ENCODE measurements at places on chromosomes 6 and 20.

DNA sequence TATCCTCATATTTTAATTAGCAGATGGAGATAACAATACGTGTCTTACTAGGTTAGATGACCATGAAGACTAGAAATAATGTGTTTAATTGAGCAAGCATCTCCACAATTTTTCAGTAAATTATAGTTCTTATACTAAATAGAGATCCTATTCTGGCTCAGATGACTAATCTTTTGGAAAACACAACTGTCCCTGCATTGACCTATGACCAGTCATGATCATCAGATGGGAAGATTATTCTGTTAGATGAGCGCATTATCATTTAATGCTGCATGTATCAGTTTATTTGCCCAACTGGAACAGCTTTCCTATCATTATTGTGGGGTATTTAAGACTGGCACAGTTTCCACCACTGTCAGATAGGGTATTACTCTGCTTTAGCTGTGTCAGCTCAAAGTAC, 185.5 kb downstream of the MOXD1 start:
- H3K27me3 ChIP-seq: no peaks in the 10 kb centered on the region
- DNase-seq: no peak
- no peak overlapping the region for H3K4me3 ChIP-seq
- no peak overlapping the region for H3K27ac ChIP-seq

DNA sequence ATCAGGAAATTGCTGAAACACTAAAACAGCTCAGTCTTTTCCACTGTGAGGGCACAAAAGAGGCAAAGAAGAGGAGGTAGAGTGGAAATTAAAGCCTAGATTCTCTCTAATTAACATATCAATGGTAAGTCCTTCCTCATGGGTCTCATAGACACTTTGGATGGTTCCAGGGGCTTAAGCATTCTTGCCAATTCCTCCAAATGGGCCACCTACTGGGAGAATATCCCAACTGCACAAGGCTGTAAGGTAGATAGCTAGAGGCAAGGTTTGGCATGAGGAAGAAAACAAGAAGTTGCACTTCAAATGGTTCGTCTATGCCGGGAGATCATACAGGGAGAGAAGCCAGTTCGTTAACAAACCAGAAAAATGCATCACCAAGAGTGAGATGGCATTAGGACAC, 107.6 kb upstream of the KHDRBS2 start:
- H3K27ac ChIP-seq: no peak overlapping the region
- DNase-seq: no peak
- no peak overlapping the region for H3K4me3 ChIP-seq
- H3K4me1 ChIP-seq: no peaks in the 10 kb centered on the region
- no peaks in the 10 kb centered on the region for H3K36me3 ChIP-seq

GRCh38 chr6:27078734-27079357, 168.7 kb upstream of the PRSS16 start:
- no peaks in the 10 kb centered on the region for H3K36me3 ChIP-seq
- H3K4me3 ChIP-seq: peak overlapping the region; percentile 45
- peaks cover 7% of the 10 kb centered on the region for H3K27me3 ChIP-seq
- no peak overlapping the region for H3K27ac ChIP-seq

GRCh38 chr6:84462698-84463097, 235.3 kb upstream of the CEP162 start:
- no peaks in the 10 kb centered on the region for H3K4me1 ChIP-seq
- H3K27me3 ChIP-seq: no peaks in the 10 kb centered on the region
- no peak overlapping the region for H3K27ac ChIP-seq
- H3K4me3 ChIP-seq: no peak overlapping the region

DNA sequence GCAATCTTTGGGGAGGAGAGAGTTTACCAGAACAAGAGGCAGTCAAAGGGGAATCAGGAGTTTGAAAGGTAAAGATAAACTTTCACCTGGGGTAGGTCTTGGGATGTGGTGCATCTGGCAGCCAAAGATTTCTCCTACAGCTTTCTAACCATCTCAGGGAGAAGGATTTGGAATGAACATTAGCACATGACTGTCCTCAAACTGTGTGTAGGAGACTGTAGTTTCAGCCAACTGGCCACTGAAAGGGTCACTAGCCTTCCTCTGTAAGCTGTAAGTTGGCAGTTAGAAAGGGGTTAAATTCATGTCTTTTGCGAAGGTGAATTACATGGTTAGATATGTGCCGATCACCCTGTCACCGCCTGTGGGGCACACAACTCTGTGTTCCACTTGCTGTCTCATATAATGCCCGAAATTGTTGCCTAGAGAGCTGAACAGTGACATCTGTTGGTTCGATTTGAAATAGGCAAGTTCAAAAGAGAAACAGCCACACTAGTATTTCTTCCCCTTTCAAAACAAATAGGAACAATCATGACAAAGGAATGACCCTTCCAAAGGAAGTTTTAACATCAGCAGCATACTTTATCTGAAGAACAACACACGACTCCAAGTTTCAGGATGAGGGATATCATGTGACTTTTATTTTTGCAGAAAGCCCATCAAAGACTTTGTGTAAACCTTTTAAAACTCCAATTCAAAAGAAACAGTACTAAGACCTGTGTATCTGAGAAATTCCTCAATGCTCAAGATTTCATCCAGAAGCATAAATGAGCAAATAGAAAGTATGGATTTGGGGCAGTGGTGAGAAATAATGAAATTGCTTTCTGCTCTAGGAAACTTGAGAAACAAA, 1.1 kb upstream of the OPN5 start:
- no peak overlapping the region for H3K27ac ChIP-seq
- H3K4me1 ChIP-seq: no peaks in the 10 kb centered on the region
- H3K36me3 ChIP-seq: no peaks in the 10 kb centered on the region
- no peaks in the 10 kb centered on the region for H3K27me3 ChIP-seq
- no peak for DNase-seq

DNA sequence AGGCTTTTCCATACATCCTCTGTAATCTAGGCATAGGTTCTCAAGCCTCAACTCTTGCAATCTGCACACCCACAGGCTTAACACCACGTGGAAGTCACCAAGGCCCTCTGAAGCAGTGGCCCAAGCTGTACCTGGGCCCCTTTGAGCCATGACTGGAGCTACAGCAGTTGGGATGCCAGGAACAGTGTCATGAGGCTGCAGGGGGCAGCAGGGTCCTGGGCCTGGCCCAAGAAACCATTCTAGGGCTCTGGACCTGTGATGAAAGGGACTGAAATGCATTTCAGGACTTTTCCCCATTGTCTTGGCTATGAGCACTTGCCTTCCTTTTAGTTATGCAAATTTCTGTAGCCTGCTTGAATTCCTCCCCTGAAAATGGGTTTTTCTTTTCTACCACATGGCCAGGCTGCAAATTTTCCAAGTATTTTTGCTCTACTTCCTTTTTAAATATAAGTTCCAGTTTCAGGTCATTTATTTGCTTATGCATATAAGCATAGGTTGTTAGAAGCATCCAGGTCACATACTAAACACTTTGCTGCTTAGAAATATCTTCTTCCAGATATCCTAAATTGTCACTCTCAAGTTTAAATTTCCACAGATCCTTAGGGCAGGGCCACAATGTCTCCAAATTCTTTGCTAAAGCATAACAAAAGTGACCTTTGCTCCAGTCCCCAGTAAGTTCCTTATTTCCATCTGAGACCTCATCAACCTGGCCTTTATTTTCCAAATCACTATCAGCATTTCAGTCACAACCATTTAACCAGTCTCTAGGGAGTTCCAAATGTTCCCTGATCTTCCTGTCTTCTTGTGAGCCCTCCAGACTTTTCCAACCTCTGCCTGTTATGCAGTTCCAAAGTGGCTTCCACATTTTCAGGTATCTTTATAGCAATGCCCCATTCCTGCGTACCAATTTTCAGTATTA, 48.6 kb upstream of the CD2AP start:
- H3K27ac ChIP-seq: no peak overlapping the region
- no peaks in the 10 kb centered on the region for H3K4me1 ChIP-seq
- no peak for DNase-seq
- no peaks in the 10 kb centered on the region for H3K27me3 ChIP-seq

GRCh38 chr6:87483929-87484328, 11.2 kb downstream of the SLC35A1 start:
- H3K4me3 ChIP-seq: no peak overlapping the region
- no peaks in the 10 kb centered on the region for H3K4me1 ChIP-seq
- H3K27me3 ChIP-seq: no peaks in the 10 kb centered on the region
- no peak overlapping the region for H3K27ac ChIP-seq
- H3K36me3 ChIP-seq: peaks cover 9% of the 10 kb centered on the region

GRCh38 chr6:36912586-36912985, 26.8 kb downstream of the C6orf89 start:
- H3K27ac ChIP-seq: peak overlapping the region; percentile 44
- peaks cover 23% of the 10 kb centered on the region for H3K4me1 ChIP-seq
- H3K27me3 ChIP-seq: no peaks in the 10 kb centered on the region
- peak overlapping the region; percentile 32 for H3K4me3 ChIP-seq
- H3K36me3 ChIP-seq: no peaks in the 10 kb centered on the region
- peak; percentile 54 for DNase-seq

- no peak for DNase-seq
- no peak overlapping the region for H3K4me3 ChIP-seq
- peaks cover 38% of the 10 kb centered on the region for H3K36me3 ChIP-seq
- H3K27ac ChIP-seq: no peak overlapping the region
Observed at GRCh38 chr20:63611646-63612045, 15.3 kb downstream of the GMEB2 start.

GRCh38 chr6:15243910-15244619, 1.8 kb upstream of the JARID2 start:
- H3K4me1 ChIP-seq: no peaks in the 10 kb centered on the region
- no peaks in the 10 kb centered on the region for H3K27me3 ChIP-seq
- no peak for DNase-seq
- H3K27ac ChIP-seq: peak overlapping the region; percentile 93
- H3K4me3 ChIP-seq: peak overlapping the region; percentile 93

GRCh38 chr6:170284126-170284773, 6.6 kb downstream of the DLL1 start:
- DNase-seq: no peak
- peaks cover 9% of the 10 kb centered on the region for H3K4me1 ChIP-seq
- peaks cover 8% of the 10 kb centered on the region for H3K36me3 ChIP-seq
- H3K27ac ChIP-seq: no peak overlapping the region
- H3K4me3 ChIP-seq: no peak overlapping the region
- peaks cover 6% of the 10 kb centered on the region for H3K27me3 ChIP-seq

DNA sequence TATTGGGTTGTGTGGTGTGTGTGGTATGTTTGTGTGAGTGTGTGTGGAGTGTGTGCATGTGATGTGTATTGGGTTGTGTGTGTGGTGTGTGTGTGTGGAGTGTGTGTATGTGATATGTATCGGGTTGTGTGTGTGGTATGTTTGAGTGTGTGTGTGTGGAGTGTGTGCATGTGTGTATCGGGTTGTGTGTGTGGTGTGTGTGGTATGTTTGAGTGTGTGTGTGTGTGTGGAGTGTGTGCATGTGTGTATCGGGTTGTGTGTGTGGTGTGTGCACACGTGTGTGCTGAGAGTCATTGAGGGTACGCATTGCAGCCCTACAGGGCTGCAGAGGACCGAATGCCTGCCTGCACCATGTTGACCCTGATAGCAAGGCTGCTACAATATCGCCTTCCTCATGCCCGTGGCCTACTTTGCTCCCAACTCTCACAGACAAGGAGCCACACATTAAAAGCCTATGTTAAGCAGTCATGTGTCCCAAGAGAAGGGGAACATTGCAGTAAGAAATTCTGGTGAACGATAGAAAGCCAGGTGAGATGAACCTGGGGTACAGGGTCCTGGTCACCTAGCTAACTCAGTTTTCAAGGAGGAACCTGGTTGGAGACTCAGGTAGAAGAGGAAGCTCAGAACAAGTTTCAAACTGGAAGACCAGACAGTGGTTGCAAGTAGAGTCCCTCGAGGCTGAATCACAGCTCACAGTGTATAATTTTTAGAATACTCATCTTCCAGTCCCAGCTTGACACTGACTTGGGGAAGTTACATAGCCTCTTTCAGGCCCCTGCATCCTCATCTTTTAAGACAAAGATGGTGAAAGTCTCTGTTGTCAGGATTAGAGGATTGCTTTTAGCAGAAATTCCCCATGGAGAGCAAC, 45.7 kb upstream of the TMEM170B start:
- no peaks in the 10 kb centered on the region for H3K27me3 ChIP-seq
- H3K4me3 ChIP-seq: no peak overlapping the region
- H3K36me3 ChIP-seq: no peaks in the 10 kb centered on the region
- no peak for DNase-seq
- no peak overlapping the region for H3K27ac ChIP-seq

DNA sequence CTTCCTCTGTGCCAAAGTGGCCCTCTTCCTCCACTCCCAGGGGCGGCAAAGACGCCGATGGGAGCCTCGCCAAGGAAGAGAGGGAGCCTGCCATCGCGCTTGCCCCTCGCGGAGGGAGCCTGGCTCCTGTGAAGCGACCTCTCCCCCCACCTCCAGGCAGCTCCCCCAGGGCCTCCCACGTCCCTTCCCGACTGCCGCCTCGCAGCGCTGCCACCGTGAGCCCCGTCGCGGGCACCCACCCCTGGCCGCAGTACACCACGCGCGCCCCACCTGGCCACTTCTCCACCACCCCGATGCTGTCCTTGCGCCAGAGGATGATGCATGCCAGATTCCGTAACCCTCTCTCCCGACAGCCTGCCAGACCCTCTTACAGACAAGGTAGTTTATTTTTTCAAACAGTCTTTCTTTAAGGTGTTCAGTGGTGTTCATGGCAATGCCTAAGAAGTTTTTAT, 64.9 kb downstream of the FNDC1 start:
- H3K27me3 ChIP-seq: no peaks in the 10 kb centered on the region
- no peak for DNase-seq
- no peaks in the 10 kb centered on the region for H3K36me3 ChIP-seq
- no peaks in the 10 kb centered on the region for H3K4me1 ChIP-seq

GRCh38 chr6:7073821-7074525, 33.8 kb upstream of the RREB1 start:
- DNase-seq: peak; percentile 58
- peaks cover 4% of the 10 kb centered on the region for H3K4me1 ChIP-seq
- no peaks in the 10 kb centered on the region for H3K27me3 ChIP-seq
- H3K36me3 ChIP-seq: no peaks in the 10 kb centered on the region

- no peak overlapping the region for H3K4me3 ChIP-seq
- H3K36me3 ChIP-seq: no peaks in the 10 kb centered on the region
- no peak overlapping the region for H3K27ac ChIP-seq
- no peaks in the 10 kb centered on the region for H3K27me3 ChIP-seq
- no peaks in the 10 kb centered on the region for H3K4me1 ChIP-seq
Observed at GRCh38 chr20:24842918-24843715, 106.0 kb upstream of the CST7 start.

DNA sequence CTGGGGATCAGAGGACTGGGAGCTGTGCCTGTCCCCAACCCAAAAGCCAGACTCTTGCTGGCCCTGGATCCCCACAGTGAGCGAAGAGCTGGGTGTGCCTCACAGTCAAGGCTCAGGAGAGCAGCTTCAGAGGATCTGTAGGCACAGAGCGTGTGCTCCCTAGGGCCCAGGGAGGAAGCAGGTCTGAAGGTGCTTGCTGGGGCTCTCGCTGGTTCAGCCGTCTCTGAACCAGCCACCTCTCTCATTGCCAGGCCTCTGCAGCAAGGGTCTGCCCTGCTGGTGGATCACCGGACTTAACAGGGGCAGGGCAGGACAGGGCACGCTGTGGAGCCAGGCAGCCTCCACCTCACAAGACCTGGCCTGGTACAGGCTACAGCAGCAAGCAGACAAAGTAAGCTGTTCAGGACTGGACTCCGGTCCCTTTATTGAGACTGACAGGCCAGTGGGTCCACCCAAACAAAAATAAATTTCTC, 13.8 kb downstream of the PCIF1 start:
- DNase-seq: no peak
- H3K4me3 ChIP-seq: no peak overlapping the region
- H3K36me3 ChIP-seq: peaks cover 41% of the 10 kb centered on the region
- no peaks in the 10 kb centered on the region for H3K27me3 ChIP-seq
- no peak overlapping the region for H3K27ac ChIP-seq
- H3K4me1 ChIP-seq: no peaks in the 10 kb centered on the region
